Forelimb muscle (tissue), 1 donor: ENCODE measurements at places on chromosomes 11 and 22. TPM values are rescaled to one million over a fixed set of nuclear protein-coding genes. Genes with fewer than 3 reads are reported as not detected.

The SIK2 gene
- polyA plus RNA-seq: 22.4 TPM

GRCh38 chr11:39174196-39174595 lies 2285.3 kb downstream of the LRRC4C start:
- peak; percentile 66 for DNase-seq

DNA sequence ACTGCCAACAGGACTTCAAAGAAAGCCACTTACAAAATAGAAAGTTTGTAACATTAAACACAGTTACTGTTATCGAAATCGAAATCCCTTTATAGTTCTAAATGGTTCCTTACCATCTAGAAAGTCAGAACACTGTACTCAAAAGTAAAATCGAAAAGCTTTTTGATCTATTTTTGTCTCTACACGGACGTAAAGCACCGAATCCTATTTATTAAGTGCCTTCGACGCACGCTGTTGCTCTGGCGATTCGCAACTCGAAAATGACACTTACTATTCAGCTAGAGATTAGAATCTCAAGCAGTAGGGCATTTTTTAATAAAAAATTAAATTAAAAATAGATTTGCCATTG lies 78.3 kb downstream of the LARGE1 start:
- no peak for DNase-seq

The SLC25A18 gene
- 0.58 TPM for polyA plus RNA-seq

DNA sequence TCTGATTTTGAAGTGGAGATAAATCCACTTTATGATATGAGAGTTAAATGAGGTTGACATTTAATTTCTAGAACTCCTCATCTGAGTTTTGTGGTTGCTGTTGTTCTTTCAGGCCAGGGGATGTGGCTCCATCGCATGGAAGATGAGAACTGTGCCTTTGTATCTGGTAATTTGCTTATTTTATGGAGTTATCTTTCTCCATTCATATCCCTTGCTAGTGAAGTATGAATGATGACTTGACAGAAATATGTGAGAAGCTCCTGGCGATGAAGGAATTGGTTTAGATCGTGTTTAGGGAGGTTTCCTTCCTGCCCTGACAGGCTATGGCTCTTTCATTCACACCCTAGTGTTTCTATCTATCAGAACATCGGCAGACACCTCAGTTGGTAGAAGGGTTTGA lies 393.7 kb downstream of the ETS1 start:
- DNase-seq: no peak

The CTSF gene
- polyA plus RNA-seq: 22.6 TPM

The PMM1 gene
- polyA plus RNA-seq: 23.2 TPM
